ENCODE measurements at places on chromosomes 16 and 17.

GRCh38 chr17:49213399-49213798 lies 2.9 kb downstream of the ABI3 start:
- no peak for DNase-seq

- DNase-seq = peak; percentile 54
These were observed 689 bp upstream of the TBC1D24 start for GRCh38 chr16:2473999-2474876.

DNA sequence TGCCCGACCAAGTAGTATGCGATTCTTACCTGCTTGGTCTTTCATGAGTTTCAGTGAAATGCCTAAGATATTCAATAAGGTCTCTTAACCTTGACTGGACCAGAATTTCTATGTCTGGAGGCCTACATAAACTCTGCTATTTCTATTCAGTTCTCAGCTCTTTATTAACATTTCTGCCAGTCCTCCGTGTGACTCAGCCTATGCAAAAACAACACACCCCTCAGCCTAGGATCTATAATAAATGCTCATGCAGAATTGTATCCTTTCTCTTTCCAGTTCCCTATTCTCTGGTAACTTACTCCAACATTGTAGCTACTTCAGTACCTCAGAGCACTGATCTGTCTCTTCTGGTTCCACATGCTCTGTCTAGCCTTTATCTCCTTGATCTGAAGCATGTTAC lies 1507.4 kb downstream of the CDH11 start:
- DNase-seq = no peak

DNA sequence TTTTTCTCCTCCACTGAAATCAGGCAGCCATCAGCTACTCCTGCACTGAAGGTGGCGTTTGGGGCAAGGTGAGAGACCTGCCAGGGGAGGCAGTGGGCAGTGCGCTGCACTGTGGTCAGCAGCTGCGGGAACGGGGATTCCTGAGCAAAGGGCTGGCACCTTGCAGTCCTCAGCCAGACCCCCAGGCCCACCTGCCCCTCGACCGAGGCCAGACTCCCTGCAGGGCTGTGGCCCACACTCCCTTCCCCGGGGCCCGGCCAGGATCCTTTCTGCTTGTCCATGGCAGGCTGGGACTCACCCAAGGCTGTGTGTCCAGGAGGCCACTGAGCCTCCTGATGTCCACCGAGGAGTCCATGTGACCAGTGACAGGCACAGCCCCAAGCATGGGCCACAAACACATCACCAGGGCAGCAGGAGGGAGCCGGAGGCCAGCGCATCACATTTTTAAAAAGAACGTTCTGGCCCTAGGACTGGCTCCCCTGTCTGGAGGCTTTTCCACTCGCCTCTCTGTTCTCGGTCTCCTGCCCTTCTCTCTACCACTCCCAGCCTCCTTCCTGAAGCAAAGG lies 28.5 kb upstream of the TNRC6C start:
- DNase-seq = no peak

DNA sequence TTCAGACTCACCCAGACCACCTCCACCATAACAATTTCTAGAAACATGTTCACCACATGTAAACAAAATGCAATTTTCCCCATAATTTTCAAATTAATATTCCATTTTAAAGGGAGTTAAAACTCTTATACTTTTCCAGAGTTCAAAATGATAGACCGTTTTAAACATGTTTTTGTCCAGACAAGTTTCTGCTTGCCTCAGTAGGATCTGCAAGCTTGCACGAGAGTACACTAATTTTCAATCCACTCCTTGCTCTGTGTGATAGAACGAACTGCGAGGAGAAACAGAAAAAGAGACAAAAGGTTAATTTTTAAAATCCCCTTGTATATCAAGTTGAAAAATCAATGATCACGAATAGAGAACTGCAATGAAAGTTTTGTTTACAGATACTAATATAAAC lies 7.1 kb downstream of the FAHD1 start:
- no peak for DNase-seq

GRCh38 chr16:57525761-57526160 lies 10.6 kb downstream of the CCDC102A start:
- no peak for DNase-seq

DNA sequence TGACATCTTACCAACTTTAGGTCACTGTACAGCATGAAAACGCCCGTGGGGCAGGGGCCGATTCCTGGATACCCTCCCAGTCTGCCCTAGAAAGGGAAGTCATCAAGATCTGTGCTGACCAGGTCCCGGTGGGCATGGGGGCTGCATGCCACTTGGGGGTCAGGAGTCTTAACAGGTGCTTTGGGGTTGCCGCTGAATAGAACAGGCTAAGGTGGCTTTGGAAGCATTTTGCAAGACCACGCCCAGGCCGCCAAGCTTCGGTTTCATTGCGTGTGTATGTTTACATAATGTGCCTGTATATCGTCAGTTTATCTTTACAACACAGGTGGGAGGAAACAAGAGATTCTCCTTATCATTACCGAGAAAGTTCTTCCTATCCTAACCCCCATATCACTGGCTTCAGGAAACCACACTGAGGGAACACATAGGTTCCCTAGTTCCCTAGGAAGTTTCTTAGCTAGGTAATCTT lies 13.3 kb upstream of the USP36 start:
- DNase-seq = no peak

DNA sequence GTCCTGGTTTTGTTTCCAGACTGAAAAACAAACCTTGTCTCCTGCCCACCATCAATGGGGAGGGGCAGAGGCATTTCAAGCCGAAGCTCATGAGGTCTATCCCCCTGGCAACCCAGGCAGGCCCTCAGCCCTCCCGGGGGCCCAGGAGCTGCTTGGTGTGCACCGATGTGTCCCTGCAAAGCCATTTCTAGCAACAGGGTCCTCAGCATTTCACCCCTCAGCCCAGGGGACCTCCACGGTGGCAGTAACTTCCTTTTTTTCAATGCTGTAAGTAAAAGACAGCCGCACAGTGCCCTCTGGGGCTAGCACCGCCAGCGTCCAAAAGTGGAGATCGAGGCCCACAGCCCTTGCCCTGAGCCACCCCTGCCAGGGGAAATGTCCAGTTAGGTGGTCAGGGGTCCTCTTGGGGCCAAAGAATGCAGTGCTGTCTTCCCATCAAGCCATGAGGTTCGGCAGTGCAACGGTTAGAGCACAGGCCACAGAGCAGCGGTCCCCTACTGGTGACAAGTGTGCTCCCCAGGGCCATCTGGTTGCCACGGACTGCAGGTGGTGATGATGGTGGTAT lies 79.9 kb downstream of the LITAF start:
- DNase-seq = no peak

GRCh38 chr16:3183445-3184139 lies 4.4 kb upstream of the OR1F1 start:
- no peak for DNase-seq

- DNase-seq = no peak
These were observed 129.9 kb downstream of the TMEM132E start for GRCh38 chr17:34709158-34709754.

GRCh38 chr16:81238296-81239011 lies at the start of gene BCO1:
Gene BCO1 (plus strand): TSS chr16:81238689. CDS start chr16:81238909, 220 bp downstream.
- no peak for DNase-seq

DNA sequence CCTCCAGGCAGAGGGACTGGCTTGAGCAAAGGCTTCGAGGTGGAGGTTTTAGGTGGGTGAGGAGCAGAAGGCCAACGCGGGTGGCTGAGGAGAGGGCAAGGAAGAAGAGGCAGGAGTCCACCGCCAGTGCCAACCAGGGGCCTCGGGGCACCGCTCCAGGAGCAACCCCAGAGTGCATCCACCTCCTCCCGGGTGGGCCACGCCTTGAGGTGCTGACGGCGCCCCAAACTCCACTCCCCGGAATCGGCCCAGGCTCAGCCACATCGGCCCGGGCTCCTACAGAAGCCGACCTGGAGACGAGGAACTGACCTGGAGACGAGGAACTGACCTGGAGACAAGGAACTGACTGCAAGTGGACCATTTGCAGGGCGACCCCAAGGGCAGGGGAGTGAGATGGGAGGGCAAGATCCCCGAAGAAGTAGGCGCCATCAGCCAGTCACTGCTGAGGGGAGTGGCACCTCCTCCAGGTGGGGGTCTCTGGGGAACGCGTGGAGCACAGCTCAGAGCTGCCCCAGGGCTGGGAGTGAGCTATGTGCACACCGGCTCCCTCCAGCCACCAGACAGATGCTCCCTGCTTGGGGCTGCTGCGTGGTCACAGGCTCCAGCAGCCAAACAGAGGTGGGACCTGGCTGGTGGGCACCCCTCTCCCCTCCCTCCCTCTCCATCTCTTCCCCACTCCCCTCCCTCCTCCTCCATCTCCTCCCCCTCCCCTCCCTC lies 29.2 kb upstream of the CBFA2T3 start:
- DNase-seq = no peak

DNA sequence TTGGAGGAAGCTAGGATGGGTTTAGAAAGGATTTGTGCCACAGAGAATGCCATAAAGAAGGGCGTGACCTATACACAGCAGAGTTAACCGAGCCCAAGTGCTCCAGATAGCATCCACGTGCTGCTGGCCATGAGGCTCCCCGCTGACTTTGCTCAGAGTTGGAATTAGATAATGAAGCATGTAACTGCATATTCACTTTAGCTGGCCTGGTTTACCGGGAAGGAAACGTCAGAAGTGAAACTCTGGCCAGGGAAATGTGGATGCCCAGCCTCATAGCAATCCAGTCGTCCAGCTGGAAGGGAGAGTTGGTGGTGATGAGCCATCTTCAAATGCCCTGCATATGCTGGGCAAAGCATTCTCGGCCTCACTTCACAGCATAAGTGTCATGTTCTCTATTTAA lies 6.1 kb downstream of the KRT35 start:
- no peak for DNase-seq

DNA sequence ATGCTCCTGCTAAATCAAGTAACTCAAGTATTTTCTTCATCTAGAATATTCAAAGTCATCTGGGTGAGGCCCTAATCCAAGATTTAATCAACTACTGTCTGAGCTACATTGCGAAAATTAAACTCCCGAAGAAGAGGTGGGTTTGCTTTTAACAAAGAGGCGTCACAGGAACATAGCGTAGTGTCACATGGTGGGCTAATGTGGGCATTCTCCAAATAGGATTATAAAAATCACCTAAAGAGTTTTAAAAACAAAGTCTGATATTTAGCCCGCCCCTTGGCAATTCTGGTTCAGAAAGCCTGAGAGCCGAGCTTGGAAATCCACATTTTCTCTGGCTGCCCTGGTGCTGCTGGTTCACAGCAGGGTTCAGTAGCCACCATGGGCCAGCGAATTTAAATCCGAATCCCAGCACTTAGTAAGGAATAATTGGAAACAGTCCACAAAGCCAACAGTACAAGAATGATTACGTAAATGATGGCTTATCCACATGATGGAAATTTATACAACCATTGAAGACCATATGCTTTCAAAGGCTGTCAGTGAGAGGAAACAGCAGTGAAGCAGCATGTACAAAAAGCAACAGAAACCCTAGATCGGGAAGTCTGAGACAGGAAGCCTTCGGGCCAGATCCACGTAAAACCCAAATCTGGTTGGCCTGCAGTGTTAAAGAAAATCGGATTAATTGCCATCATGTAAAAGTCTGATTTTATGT lies 8.8 kb downstream of the PMM2 start:
- no peak for DNase-seq

DNA sequence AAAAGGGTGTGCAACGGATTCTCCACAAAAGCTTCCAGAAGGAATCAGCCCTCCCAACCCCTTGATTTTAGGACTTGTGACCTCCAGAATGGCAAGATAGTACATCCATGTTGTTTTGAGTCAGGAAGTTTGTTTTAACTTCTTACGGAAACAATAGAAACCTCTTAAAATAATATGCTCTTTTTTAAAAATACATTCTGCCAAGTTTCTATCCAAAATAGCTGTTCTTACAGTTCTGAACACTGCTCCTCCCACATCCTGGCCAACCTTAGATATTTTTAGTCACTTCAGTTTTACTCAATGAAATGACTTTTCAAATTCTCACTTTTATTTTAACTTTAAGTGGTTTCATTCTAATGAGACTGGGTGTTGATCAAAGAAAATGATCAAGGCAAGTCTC lies 156.4 kb downstream of the ZNF18 start:
- no peak for DNase-seq

DNA sequence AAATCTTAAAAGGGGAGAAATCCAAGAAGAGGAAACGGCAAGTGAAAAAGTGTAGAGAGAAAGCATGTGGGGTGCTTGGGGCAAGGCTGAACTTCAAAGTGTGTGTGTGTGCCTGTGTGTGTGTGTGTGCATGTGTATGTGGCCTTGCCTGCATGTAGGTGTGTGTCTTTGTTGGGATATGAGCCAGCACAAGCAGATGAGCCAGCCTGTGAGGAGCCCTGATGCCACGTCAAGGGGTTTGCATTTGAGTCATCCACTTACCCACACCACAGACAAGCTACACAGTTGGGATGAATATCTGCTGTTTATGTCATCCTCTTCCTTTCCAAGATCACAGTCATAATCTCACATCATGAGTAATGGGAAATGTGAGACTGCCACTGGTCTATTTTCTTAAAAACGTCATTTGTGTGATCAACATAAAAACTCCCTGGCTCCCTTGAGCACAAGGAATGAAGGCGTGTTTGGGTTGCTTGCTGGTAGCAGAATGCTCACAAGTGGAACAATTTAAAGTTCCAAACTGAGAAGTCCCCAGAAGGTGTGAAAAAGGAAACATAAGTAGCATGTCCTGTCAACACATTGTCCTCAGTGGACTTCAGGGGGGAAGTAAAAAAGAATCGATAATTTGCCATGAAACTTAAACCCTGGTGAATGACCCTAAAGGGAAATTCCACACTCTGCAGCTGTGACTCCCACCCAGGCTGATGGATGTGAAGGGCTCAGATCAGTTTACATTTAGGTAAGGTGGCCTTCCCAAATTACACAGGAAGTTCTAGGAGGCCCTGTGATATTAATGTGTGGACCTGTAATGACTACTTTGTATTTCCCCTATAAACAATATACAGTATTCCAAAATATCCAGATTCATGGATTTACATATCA lies 14.7 kb downstream of the KCTD19 start:
- DNase-seq = no peak

GRCh38 chr17:69207151-69207550 lies 21.5 kb downstream of the ABCA10 start:
- DNase-seq = no peak

DNA sequence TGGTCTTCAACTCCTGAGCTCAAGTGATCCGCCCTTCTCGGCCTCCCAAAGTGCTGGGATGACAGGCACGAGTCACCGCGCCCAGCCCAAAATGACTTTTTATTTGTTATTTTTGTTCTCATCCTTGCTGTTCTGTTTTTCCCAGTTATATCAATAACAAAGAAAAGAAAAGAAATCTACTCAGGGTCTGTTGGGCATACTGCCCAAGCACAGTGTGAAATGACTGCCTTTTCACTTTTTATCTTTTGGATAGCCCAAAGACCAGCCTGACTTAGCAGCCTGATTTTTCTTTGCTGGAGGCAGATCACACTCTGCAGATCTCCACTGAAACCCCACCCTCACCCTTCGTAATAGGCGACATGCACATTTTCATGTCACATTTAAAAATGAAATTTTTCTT lies 493.2 kb downstream of the MAF start:
- DNase-seq = no peak

GRCh38 chr17:72677714-72678390 lies 414.6 kb downstream of the SLC39A11 start:
- DNase-seq = no peak

- no peak for DNase-seq
These were observed 5.7 kb upstream of the STAT5A start for GRCh38 chr17:42282478-42283080.
